ENCODE measurements at places on chromosomes 16 and 17. TPM values are rescaled to one million over a fixed set of nuclear protein-coding genes. Genes with fewer than 3 reads are reported as not detected.

Gene OR1F1
- total RNA-seq: not detected

Gene PIK3R5
- 1.1 TPM for total RNA-seq

Gene ZFHX3
- 5.9 TPM for total RNA-seq

Gene KIF2B
- not detected for total RNA-seq

Gene HAGHL
- 1.7 TPM for total RNA-seq

Gene TSNAXIP1
- 0.89 TPM for total RNA-seq

Gene UTS2R
- 2.2 TPM for total RNA-seq

Gene LRRC37A
- 2.2 TPM for total RNA-seq

Gene NOXO1
- 0.89 TPM for total RNA-seq

Gene PARD6A
- total RNA-seq: 1.3 TPM

Gene KRT20
- not detected for total RNA-seq

Gene SUMO2
- 242 TPM for total RNA-seq

Gene DNAI2
- 0.09 TPM for total RNA-seq

Gene NGFR
- 37.8 TPM for total RNA-seq

Gene TVP23A
- 2.8 TPM for total RNA-seq

Gene NPIPB9
- 1.2 TPM for total RNA-seq

Gene CACNA1H
- total RNA-seq: 20.7 TPM

Gene C16orf92
- total RNA-seq: not detected

Gene TBC1D3B
- 4.4 TPM for total RNA-seq

Gene ASPHD1
- total RNA-seq: 0.09 TPM

Gene SLFN13
- total RNA-seq: 2.7 TPM

Gene MYOCD
- total RNA-seq: 0.44 TPM

Gene CCDC200
- total RNA-seq: not detected

Gene CMTM4
- total RNA-seq: 8.1 TPM

Gene MRC2
- total RNA-seq: 136 TPM

Gene PITPNM3
- total RNA-seq: 2.1 TPM

Gene GPRC5B
- 39.9 TPM for total RNA-seq

Gene KRT31
- total RNA-seq: 3.3 TPM

Gene ZNF423
- total RNA-seq: 15.8 TPM

Gene CD300H
- not detected for total RNA-seq

Gene ADAD2
- 0.40 TPM for total RNA-seq

Gene IRF8
- 7.0 TPM for total RNA-seq

Gene HNF1B
- total RNA-seq: not detected

Gene MMP15
- 15.0 TPM for total RNA-seq

Gene FOXN1
- total RNA-seq: not detected

Gene TMEM220
- total RNA-seq: 6.5 TPM

Gene MYH3
- total RNA-seq: 10,246 TPM

Gene GPRC5C
- total RNA-seq: 56.0 TPM

Gene KCNJ16
- total RNA-seq: 0.22 TPM

Gene DHRS7C
- total RNA-seq: 143 TPM

Gene OMG
- 0.13 TPM for total RNA-seq

Gene USP43
- total RNA-seq: 0.49 TPM

Gene B4GALNT2
- total RNA-seq: under 0.01 TPM

Gene HSD11B2
- total RNA-seq: 5.3 TPM

Gene TP53TG3B
- total RNA-seq: not detected

Gene KRT15
- total RNA-seq: 0.31 TPM
